ENCODE measurements at places on chromosomes 4 and X. TPM values are rescaled to one million over a fixed set of nuclear protein-coding genes. Genes with fewer than 3 reads are reported as not detected.

GRCh38 chr4:31788676-31789075 lies 1068.5 kb downstream of the PCDH7 start:
- DNase-seq: no peak

- no peak for DNase-seq
Observed at GRCh38 chrX:155218777-155219176, 2.5 kb downstream of the VBP1 start.

- no peak for DNase-seq
Observed at GRCh38 chr4:8725071-8725841, 132.7 kb downstream of the CPZ start.

DNA sequence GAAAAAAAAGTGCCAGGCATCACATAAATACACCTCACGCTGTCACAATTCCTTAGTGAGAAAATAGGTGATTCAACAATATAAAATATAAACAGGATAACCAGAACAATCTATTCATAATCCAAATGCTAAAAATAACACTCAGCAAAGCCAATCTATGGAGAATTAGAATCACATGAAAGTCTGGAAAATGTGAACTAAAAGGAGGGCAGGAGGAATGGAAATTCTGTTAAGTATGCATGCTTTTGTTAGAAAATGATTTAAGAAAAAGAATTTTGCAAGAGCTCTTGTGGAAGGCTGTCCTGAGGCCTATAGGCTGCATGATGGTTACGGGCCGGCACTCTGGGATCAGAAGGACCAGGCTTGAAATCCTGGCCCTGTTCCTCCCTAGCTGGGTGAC lies 70.6 kb upstream of the PROM1 start:
- DNase-seq: no peak

CFI gene
- 0.26 TPM for total RNA-seq

DNA sequence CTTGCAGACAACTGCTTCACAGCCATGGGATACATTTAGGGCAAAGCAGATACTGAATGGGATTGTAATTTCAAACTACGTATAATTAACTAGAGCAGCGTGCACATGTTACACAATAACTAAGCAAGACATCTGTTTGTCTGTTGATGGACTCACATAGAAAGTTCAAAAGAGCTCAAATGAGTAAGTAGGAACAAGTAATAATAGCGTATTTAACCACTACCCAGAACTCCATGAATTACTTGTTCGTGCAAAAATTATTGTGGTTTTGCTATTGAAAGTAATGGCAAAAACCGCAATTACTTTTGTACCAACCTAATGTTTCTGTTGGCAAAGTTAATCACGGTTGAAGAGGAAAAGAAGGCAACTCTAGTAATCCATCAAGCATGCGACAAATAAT lies 825.4 kb downstream of the PCDH18 start:
- DNase-seq: no peak

TMPRSS11B gene
- not detected for total RNA-seq

GRCh38 chr4:76426272-76426671 lies 5.3 kb upstream of the CCDC158 start:
- DNase-seq: no peak

DNA sequence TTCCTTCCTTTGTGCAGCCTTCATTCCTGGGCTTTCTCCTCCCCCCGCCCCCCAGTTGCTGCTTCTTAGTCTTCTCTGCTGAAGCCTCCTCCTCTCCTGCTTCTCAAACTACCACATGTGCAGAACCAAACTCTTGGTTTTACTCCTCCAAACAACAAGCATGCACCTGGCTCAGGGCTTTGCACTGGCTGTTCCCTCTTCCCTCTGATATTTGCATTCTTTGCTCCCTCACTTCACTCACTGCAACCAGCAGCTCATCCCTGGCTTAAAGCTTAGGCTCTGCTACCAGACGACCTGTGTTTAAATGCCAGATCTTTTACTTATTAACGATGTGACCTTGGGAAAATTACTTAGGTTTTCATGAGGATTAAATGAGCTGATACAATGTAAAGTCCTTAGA lies 51.4 kb downstream of the MED28 start:
- no peak for DNase-seq

RIPPLY1 gene
- total RNA-seq: not detected

DNA sequence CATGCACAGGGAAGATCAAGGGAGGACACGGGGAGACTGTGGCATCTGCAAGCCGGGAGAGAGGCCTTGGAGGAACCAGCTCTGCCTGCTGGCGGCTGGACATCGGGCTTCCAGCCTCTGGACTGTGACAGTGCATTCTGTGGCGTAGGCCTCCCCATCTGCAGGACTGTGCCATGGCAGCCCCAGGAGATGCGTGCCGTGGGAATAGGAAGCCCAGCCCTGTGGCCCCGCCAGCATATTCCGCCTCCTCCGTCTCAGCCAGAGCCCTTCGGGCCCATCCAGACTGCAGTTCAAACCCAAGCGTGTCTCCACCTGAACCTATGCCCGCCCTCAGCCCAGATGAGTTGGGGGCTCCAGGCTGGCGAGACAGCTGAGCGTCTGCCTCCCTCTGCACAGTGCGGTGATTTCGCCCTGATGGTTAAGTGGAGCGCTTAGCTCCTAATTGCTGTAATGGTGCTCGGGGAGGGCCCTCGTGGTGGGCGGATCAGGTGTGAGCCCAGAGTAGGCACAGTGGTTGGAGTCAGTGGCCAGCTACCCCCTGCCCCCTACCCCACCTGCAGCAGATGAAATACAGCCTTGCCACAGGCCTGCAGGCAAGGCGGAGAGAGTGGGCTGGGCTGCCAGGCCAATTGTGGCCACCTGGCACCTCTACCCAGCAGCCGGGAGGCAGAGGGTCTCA lies 133.9 kb downstream of the HMX1 start:
- no peak for DNase-seq

DCAF8L2 gene
- total RNA-seq: 1.8 TPM

DNA sequence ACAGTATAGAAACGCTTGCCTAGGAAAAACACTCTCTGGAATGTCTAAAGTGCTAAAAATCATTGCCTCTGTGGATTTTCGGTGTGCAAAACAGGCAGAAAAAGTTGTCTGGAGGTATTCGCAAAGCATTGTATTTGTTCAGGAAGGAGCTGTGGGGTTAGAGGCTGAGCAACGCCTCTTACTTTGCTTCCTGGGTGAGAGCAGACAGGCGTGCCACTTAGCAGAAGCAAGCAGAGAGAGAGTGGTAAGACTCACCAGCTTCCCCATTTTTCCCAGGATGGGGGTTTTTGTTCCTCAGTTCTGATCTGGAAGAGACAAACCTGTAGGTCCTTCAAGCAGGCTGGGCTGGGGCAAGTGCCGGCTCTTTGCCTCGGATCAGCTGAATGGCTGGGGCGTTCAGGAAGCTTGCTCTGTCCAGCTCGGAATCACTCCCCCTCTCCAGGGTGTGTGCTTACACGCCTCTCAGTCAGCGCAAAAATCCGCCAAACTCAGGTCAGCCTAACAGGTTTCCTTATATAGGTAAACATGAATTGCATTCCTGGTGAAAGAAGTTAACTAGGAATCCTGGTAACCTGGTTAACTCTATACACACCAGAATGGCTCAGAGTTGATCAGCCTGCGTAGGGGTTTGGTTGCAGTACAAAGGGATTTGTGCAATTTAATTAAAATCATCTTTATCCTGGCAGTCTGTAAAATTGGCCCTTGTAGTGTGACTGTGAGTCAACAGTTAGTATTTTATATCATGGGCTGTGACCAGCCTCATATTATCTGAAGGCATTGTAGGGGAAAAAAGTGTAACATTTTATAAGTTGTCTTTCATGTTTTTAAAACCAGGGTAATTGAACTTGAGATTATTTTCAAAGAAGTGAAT lies 213.1 kb upstream of the MID1 start:
- DNase-seq: no peak

SLC6A14 gene
- not detected for total RNA-seq

DNA sequence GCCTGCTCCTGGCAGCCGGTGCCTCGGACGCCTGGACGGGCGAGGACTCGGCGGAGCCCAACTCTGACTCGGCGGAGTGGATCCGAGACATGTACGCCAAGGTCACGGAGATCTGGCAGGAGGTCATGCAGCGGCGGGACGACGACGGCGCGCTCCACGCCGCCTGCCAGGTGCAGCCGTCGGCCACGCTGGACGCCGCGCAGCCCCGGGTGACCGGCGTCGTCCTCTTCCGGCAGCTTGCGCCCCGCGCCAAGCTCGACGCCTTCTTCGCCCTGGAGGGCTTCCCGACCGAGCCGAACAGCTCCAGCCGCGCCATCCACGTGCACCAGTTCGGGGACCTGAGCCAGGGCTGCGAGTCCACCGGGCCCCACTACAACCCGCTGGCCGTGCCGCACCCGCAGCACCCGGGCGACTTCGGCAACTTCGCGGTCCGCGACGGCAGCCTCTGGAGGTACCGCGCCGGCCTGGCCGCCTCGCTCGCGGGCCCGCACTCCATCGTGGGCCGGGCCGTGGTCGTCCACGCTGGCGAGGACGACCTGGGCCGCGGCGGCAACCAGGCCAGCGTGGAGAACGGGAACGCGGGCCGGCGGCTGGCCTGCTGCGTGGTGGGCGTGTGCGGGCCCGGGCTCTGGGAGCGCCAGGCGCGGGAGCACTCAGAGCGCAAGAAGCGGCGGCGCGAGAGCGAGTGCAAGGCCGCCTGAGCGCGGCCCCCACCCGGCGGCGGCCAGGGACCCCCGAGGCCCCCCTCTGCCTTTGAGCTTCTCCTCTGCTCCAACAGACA lies 4.4 kb downstream of the SOD3 start:
- no peak for DNase-seq

CXorf49B gene
- not detected for total RNA-seq

FAAH2 gene
- not detected for total RNA-seq

KCTD8 gene
- total RNA-seq: not detected
